GM12891 (cell line): ENCODE measurements at places on chromosomes 5 and 9.

DNA sequence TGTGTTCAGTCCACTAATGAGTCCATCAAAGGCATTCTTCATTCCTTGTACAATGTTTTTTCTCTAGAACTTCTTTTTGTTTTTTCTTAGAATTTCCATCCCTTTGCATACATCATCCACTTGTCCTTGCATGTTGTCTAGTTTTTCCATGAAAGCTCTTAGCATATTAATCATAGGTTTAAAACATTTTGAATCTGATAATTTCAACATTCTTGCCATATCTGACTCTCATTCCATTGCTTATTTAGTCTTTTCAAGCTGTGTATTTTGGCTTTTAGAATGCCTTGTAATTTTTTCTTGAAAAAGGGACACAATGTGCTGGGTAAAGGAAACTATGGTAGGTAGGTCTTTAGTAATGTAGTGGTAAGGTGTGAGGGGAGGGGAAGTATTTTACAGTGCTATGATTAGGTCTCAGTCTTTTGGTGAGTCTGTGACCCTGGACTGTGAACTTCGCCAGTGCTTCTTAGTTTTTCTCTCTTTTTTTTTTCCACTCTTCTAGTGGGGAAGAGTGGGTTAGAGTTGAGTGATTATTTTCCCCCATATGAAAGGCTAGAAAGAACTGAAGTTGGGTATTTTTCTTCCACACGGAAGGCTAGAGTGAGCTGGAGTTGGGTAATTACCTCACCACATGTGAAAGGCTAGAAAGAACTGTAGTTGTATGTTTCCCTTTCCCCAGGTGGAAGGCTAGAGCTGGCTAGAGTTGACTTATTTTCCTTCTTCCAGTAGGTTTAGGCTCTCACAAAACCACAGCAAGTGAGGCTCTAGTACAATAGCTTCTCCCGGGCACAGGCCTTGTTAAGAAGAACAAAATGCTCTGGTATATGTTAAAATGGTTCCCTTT, 172.1 kb downstream of the SNX18 start:
- no peak for DNase-seq

GRCh38 chr5:171426266-171426665, 6.8 kb downstream of the FGF18 start:
- DNase-seq: no peak

GRCh38 chr9:99103901-99104458, 933 bp upstream of the TGFBR1 start:
- DNase-seq: no peak

DNA sequence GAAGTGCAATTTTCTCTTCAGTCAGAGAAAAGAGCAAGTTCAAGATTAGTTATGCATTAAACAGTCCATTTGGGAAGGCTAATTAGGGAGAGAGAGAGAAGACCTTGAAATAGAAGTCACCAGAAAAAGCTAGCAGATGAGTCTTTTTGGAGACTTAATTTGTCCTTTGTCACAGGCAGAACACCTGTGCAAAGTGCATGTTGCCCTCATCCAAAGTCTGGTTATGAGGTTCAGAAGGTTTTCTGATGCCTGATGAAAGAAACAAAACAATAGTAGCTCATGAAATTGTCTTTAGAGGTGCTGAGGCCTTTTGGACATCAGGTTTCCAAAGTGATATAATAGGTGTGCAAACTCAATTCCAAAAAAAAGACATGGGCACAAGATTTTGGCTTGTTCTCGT, 199.3 kb downstream of the MAN2A1 start:
- DNase-seq: no peak

- DNase-seq: peak; percentile 50
These were observed 75.2 kb upstream of the SMARCA2 start for GRCh38 chr9:1939926-1940368.

GRCh38 chr5:56279979-56280378, 46.8 kb upstream of the ANKRD55 start:
- no peak for DNase-seq

GRCh38 chr5:94281236-94281801, 337.1 kb downstream of the KIAA0825 start:
- no peak for DNase-seq

DNA sequence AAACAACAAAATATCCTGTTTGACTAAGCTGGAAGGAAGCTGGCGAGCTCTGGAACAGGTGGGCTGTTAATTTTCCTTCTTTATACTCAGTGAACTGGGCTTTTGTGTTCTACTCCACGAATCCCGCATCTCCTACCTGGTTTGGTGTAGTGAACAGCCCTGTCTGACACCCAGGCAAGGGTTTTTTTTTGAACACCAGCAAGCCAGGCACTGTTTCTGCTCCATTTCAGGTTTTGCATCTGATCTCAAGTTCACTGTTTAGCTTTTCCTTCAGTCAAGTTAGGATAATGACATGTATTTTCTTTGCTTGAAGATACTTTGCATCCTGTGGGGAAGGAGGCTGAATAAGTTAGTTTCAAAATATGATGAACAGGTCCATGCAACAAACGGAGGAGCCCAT, 204.5 kb downstream of the SEMA6A start:
- no peak for DNase-seq

- no peak for DNase-seq
These were observed 72.7 kb upstream of the ORM1 start for GRCh38 chr9:114250235-114250568.

- DNase-seq: no peak
These were observed 958 bp upstream of the HSPA5 start for GRCh38 chr9:125241863-125242739.

DNA sequence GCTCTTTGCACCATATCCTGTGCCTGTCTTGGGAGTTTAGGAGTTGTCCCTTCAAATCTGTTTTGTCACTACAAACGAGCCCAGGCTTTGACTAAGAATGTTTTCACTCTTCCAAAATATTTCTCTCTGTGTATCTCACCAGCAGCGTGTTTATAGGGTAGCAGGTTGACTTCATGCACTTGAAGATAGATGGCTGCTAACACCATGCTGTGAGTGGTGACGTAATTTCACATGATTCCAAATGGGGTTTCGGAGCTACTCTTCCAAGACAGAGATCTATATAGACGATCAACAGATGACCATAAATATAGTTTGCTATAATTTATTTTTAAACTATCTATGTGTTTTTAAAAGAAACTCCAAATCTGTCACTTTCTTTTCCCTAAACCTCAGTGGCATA, 30.6 kb downstream of the RORB start:
- no peak for DNase-seq

DNA sequence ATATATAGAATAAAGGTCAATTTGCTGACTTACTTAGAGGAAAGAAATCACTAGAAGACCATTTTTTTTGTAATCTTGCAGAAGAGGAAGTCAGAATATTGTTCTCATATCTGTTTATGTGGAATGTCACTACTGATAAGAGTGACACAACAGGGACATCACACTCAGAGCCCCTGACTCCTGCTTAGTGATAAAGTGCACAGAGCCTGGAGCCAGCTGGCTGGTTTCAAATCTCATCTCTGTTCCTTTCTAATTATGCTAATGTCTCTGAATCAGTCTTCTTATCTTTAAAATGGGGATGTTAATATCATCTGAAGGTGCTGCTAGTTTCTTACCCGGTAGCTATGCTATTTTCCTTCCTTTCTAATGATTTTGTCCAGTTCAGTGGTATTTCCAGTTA, 58.6 kb upstream of the LIFR start:
- DNase-seq: no peak

- DNase-seq: no peak
These were observed 50.6 kb downstream of the LHFPL2 start for GRCh38 chr5:78597974-78598371.

DNA sequence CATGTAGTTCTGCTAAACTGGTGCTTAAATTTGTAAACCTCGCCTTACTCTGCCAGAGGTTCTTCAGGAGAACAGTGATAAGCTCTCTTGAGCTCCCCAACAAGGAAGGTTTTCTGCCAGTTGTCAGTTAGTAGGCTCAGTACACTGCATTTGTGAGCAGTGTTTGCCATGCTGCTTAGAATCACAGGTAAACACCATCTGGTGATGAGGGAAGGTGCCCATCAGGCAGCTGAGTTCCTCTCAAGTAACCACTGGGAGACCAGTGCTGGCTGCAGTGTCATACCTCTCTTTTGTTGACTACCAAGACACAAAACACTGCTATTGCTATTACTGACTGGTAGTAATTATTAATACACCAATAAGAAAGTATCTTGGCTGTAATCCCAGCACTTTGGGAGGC, 186.2 kb upstream of the OTULINL start:
- no peak for DNase-seq

DNA sequence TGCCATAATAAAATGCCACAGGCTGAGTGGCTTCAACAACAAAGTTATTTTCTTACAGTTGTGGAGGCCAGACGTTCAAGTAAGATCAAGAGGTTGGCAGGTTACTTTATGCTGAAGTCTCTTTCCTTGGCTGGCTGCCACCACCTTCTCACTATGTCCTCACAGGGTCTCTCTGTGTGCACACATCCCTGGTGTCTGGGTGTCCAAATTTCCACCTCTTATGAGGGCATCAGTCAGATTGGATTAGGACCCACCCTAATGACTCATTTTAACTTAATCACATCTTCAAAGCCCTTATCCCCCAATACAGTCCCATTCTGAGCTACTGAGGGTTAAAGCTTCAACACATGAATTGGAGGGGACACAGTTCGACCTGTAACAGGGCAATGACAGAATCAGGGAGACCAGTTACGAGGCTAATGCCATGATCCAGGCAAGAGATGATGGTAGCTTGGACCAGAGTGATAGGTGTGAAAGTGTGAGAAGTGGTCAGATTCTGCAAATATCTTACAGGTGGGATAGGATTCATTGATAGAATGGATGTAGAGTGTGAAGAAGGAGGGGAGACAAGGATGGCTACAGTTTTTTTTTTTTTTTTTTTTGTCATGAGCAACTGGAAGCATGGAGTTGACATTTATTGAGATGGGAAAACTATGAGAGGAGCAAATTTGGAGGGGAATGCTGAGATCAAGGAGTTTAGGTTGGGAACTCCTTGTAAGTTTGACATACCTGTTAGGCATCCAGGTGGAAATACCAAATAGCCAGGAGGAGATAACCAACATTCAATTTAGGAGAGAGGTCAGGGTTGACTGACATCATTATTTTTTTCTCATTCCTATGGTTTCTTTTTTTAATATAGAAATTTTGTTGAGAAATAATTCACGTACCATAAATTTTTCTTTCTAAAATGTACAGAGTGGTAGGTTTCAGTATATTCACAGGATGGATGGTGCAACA, 39.6 kb upstream of the FGF1 start:
- DNase-seq: no peak

DNA sequence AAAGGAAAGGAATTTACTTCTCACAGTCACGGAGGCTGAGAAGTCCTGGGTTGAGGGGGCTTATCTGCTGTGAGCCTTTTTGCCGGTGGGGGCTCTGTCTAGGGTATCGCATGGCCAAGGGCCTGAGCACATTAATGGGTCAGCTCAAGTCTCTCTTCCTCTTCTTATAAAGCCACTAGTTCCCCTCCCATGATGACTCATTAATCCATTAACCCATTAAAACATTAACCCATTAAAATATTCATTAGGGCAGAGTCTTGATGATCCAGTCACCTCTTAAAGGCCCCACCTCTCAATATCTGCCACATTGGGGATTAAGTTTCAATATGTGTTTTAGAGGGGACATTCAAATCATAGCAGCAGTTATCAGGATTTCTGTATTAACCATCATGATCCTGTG, 406.3 kb downstream of the SPOCK1 start:
- DNase-seq: no peak

GRCh38 chr9:104075801-104076753, 18.0 kb upstream of the SMC2 start:
- DNase-seq: no peak

DNA sequence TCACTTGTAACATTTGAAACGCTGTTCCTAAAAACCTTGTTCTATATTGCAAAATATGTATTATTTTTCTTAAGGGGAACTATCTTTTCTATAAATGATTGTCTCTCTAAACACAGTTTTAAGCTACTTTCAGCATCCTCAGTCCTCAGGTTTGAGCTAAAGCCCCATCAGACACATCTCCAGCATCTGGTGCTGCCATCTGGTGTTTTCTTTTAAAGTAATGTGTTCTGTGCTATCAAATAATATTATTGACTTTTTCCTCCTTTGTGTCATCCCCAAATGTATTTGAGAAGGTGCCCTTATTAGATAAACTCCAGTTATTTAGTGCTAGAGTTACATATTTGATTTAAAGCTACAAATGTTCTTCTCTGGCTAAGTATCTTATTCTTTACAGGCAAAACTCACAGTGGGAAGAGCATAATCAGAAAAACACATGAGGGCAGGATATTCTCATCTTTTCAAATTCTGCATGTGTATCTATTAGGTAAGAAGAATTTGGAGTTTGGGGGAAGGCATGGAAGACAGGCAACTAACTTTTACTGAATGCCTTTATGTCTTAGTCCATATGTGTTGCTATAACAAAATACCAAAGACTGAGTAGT, 27.5 kb downstream of the ZNF474 start:
- no peak for DNase-seq

DNA sequence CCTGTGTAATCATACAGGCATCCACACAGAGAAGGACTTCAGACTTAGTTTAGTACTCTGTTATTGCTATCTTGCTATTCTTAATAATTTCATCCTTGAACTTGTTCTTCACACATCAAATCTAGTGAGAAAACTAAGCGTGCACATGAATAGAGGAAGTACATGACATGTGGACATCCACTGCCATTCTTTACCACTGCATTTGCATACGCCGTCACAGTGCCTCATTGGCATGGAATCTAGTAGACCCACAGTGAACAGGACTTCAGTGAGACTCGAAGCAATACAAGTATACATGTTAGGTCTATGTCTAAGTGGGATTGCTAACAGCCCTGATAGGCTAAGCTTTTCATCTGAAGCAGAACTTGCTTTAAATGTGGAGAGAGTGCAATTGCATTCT, 592.1 kb downstream of the TLE4 start:
- DNase-seq: no peak

GRCh38 chr9:133601746-133602145, 7.4 kb downstream of the FAM163B start:
- no peak for DNase-seq

- DNase-seq: no peak
These were observed 16.7 kb downstream of the ERAP1 start for GRCh38 chr5:96790961-96791504.

DNA sequence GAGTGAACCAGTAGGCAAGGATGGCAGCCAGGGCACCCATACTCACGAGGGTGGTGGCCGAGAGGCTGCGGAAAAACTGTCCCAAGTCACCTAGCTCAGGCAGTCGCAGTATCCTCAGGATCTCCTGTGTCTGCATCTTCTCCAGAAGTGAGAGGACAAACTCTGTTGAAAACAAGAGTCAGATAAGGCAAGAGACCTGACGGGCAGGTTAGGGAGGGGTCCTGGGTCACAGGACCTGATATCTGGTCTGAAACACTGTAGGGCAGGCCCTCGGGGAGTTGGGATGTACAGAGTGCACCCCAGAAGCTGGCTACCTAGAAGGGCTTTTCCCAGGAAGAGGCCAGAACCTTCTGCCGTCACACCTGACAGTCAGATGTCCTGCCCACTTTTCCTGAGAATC, 17.4 kb downstream of the ACSL6 start:
- DNase-seq: no peak

DNA sequence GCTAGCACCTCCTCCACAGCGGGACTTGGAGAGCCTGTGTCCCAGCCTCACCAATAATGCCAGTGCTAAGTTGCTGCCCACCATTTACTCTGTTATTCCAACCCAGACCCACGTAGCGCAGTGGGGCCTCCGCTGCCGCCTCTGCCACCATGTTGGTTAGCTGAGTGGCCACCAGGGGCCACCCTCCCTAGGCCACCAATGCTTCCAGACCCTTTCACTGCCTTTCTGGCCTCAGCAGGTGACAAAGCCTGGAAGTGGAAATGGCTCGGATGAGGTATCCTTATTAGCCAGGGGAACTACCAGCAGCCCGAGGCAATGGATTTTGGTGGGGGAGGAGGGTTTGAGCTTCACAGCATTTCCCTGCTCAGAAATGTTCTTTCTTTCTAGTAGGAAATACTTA, 110.1 kb downstream of the OSTF1 start:
- no peak for DNase-seq

- DNase-seq: peak; percentile 74
These were observed 1.0 kb downstream of the AQP3 start for GRCh38 chr9:33446240-33446945.
